Activated CD4-positive, CD25-positive, alpha-beta regulatory T cell treated with anti-CD3 and anti-CD28 coated beads, Interleukin-2, amount 50 U/mL, for 16 hours (primary cell): ENCODE measurements at places on chromosomes 2 and 18.
A peak's percentile ranks its signal among the peaks of the same experiment; 100 is the strongest.

- DNase-seq, result no peak
These were observed 55.8 kb downstream of the TSN start for GRCh38 chr2:121810959-121811853.

- DNase-seq, result no peak
These were observed 355.9 kb downstream of the PIK3C3 start for GRCh38 chr18:42310956-42311355.

GRCh38 chr2:10288606-10289005, 14.1 kb upstream of the HPCAL1 start:
- no peak for DNase-seq

DNA sequence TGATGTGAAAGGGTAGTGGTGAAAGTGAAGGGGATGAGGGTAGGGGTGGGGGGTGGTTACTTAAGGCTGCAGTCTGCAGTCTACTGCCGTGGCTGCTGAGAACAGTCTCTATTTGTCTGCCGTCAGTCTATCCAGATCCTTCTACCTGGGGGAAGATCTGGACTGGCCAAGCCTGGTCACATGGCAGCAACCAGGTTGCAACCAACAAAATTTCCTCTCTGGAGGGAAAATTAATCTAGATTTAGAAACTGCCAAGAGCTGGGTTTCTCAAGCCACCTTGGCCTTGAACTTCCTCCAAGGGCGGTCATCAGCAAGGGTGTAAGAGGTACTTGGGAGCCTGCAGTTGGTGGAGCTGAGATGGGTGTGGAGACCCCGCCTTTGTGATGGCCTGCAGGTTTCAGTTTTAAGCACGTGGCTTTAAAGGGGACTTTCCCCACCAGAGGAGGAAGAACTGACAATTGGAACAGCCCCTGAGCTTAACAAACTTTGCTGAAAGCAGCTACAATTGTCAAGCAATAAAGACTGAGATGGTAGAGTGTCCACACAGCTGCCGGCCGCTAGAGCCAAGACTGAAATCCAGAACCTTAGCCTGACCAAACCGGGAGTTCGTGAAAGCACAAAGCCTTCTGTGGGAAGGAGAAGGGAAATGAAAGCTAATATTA, 31.4 kb upstream of the KCMF1 start:
- DNase-seq, result peak; percentile 47

DNA sequence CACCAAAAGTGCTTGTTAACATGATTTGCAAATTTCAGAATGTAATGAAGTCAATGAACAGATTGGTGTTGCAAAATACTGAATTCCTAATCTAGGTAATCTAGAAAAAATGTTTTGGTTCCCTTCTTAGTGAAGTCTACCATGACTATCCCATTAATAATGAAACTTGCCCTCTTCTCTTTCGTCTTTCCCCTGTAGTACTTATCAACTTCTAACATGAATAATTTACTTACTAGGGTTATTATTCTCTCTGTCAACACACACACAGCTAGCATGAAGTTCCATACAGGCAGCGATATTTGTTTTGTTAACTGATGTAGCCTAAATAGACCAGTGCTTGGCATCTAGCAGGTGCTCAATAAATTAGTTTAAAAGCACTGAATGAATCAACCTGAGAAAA, 160.2 kb downstream of the NCK2 start:
- DNase-seq, result no peak

- DNase-seq, result no peak
These were observed 53.3 kb upstream of the CXCR4 start for GRCh38 chr2:136171223-136171622.

- no peak for DNase-seq
These were observed 428.1 kb downstream of the MEIS1 start for GRCh38 chr2:66862885-66863650.

DNA sequence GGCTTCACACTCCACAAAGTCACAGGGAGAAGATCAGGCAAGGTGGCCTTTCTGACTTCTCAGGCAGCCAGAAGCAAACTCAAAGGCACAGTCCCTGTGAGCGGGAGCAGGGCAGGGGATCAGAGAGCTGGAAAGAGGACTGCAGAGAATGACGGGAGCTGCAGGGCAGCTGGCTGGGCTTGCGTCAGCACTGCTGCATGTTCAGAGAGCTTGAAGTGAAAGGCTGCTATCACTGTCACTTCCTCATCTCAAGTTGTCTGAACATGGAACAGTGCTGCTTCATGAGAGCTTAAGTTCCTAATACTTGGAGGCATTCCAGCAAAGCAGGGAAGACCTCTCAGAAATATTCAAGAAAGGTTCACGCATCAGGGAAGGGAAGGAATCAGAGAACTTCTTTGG, 20.4 kb downstream of the TGFBRAP1 start:
- DNase-seq, result no peak

GRCh38 chr18:48935433-48935774, 15.4 kb downstream of the SMAD7 start:
- no peak for DNase-seq

- DNase-seq, result no peak
These were observed 3.6 kb upstream of the LPIN1 start for GRCh38 chr2:11742702-11743357.

- peak; percentile 52 for DNase-seq
These were observed 98.4 kb downstream of the UXS1 start for GRCh38 chr2:106095478-106096298.

DNA sequence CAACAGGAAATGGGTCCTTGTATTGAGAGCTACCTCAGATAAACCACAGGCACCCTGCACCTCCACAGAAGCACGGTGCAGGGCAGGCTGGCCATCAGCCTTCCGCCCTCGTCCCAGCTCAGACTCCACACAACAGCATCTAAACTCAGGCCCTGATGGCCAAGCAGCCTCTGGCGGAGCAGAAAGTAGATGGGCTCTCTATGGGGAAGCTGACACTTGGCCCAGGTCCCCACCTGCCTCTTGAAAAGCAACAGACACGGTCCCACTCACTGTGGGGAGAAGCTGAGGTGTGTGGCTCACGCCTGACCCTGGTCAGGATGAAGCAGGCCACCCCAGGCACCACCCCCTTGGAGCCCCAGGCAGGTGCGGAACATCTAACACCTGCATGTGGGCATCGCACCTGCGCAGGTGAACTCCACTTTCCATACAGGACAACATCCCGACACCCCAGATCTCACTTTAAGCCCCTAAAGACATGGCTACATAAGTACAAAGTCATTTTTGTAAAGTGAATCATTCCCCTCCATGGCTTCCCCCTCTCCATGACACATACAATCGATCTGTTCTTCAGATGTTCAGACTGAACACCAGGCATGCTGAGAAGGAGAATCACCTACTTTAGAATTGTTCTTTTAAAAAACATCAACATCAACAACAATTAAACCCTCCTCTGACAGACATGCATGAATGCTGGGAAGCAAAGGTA, 208.4 kb downstream of the ZBTB7C start:
- DNase-seq, result no peak

DNA sequence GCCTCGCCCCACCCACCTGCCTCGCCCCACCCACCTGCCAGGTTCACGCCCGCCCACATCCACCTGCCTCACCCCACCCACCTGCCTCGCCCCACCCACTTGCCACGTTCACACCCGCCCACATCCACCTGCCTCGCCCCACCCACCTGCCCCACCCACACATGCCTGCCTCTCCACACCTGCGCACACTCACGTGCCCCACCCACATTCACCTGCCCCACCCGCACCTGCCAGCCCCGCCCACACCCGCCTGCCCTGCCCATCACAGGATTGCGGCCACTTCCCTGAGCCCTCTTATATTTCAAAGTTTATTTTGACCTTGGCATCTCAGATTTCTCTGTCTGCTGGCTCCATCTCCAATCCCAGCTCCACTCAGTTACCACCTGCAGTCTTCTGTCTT, 217.5 kb upstream of the SOX11 start:
- no peak for DNase-seq

DNA sequence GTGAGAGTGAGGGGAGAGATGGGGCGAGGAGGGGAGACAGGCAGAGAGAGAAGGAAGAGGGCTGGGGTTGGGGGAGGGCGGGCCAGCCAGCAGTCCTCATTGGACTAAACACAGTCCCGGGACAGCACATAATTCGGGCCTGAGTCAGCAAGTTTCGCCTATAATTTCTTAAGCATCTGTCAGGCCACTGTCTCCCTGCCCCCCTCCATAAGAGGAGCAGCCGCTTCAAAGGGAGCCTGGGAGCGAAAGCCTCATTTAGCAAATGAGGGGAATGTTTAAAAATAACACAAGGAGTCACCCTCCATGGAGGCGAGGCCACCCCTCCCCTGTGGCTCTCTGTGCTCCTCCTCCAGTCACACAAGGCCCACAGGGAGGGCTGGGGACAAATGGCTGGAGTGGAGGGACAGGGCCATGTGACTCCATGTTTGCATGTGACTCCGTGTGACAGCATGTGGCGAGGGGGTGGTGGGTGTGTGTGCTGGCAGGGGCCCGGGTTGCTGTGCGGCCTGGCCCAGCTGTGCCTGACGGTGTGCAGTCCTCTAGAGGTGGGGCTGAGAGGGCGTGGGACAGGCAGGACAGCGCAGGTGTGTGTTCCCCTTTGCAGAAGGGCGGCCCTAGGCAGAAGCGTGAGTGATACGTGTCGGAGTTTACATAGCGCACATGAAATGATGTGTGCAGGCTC, 162.4 kb downstream of the CELF4 start:
- DNase-seq, result no peak

- DNase-seq, result no peak
These were observed 9.7 kb downstream of the OXER1 start for GRCh38 chr2:42754021-42754775.

- DNase-seq, result no peak
These were observed 235.3 kb downstream of the ZNF516 start for GRCh38 chr18:76259711-76260110.
